GM12864 (cell line): ENCODE measurements at places on chromosomes 1 and 21.

DNA sequence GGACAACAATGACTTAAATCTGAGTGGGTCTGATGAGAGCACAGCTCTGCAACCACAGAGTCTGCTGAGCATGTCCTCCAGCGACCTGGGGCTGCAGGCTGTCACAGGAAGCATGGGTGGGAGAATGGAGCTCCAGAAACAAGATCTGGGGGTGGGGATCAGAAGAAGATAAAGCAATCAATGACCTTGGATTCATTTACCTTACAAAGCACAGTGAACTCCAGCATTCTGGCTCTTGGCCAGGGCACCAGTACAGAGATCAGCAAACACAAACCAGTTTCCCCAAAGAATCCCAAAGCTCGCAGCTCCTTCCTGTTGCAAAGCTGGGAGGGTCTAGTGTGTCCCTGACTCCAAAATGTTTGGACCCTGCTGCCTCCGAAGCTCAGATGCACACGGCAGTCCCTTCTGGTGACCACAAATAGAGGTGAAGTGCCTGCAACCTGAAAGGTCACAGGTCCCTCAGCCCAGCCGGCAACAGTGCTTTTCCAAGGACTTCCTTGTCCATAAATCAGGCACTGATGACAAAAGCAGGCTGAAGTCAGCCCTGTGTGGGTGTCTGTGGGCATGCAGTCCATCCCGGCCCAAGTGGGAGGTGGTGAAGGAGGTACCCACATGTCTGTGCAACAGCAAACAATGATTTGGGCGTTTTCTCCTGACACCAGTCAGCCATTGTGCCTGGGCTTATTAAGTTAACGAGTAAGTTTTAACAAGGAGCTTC lies 76.1 kb downstream of the SH3BGR start:
- DNase-seq, result no peak

- no peak for DNase-seq
Observed at GRCh38 chr1:72366466-72366865, 84.1 kb upstream of the NEGR1 start.

DNA sequence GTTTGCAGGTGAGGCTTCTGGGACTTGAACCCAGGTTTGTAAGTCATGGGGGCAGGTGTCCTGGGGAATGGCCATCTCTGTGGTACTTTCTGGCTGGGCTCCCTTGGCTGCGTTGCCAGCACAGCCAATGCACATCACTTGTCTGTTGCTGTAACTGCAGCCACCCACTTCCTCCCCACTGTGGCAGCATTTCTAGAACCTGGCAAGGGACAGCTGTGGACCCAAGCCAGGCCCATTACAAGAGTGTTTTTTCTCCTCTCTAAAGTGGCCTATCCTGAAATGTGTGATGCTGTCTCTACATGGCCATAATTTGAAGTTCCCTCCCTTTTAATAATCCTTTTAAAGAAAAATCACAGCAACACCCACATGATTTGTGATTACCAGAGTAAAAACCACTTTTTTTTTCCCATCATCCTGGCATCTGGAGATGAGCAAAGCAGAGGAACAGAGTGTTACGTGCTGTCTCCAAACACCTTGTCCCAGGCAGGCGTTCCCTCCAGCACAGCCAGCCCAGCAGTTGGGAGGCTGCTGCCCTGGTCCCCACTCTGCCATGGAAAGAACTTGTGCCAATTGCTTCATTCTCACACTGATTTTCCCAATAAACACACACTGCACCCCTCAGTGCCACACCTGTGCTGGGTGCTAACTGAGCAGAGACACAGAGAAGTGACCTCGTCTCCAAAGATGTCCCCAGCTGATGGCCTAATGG lies 360.6 kb upstream of the USP24 start:
- DNase-seq, result no peak

- no peak for DNase-seq
Observed at GRCh38 chr1:56578138-56578962, 1.0 kb downstream of the PLPP3 start.

DNA sequence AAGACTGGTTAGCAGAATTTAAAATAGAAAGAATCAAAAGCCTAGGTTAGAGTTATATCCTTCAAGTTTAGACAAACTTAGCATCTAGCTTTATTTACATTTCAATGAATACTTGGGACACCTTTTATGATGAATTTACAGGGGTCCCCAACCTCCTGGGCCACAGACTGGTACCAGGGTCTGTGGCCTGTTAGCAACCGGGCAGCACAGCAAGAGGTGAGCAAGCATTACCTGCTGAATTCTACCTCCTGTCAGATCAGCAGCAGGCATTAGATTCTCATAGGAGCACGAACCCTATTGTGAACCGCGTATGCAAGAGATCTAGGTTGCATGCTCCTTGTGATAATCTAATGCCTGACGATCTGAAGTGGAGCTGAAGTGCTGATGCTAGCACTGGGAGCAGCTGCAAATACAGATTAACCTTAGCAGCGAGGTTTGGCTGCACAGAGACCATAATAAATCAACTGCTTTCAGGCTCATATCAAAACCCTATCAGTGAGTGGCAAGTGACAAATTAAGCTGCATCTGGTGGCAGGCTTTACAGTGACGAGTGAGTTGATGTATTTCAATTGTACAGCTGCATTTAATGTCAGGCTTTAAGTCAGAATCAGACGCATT lies 82.0 kb downstream of the UCHL5 start:
- DNase-seq, result no peak

DNA sequence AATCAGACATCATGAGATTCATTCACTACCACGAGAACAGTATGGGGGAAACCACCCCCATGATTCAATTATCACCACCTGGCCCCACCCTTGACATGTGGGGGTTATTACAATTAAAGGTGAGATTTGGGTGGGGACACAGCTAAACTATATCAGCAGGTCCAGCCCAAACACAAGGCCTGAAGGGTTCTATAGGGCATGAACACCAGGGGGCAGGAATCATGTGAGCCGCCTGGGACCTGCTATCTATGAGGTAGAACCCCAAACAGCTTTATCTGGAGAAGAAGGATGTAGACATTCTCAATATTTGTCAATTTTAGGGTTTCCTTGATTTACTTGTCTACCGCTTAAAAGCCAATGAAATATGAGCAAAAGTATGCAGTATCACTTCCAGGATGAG lies 294.9 kb upstream of the DEPDC1 start:
- DNase-seq, result no peak

DNA sequence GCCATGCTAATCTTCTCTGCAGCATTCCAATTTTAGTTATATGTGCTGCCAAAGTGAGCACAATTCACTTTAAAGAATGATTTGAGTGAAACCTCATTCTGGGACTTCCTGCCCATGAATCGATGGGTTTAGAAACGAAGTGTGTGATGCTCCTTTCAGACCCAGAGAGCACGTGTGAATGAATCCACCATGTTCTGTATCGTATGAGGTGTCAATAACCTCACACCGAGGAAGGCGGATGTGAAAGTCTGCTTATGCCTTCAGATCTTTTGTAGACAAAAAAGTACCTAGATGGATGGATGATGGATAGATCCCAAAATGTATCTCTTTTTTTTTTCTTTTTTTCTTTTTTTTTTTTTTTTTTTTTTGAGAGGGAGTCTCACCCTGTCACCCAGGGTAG lies 13.8 kb downstream of the UBASH3A start:
- DNase-seq, result peak; percentile 61

DNA sequence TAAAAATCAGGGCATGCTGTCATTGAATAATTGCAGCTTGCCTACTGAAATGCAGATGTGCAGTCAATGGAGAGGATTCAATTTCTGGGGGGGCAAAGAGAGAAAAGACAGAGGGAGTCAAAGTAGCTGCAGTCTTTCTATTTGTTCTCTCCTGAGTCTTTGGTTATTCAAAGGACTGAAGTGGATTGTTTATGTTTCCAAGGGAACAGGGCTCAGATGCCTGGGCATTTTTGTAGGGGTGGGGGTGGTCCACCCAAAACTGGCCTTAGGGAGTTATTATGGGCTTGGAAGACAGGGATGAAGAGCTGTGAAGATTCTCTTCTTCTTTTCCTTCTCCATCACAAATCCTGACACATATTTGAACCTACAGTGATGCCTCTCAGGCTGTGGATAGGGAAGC lies 408.8 kb upstream of the DAB1 start:
- DNase-seq, result no peak

- DNase-seq, result no peak
Observed at GRCh38 chr1:112708002-112708448, 1.1 kb upstream of the RHOC start.

DNA sequence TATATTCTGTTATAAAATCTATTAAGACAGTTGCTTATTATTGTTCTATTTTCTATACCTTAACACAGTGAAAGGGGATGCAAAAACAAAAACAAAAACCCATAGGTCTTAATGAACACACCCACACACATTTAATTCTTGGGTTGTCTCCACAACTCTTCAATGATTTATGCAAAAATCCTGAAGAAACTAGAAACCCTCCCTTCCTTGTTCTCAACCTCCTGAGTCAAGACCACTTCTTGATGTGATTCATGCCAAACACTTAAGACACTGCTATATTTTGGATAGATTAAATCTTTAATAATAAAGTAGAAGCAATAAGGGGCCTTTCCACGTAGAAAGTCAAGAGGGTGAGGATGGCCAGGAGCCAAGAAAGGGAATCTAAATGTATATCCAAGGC lies 23.4 kb downstream of the SCAF4 start:
- no peak for DNase-seq

DNA sequence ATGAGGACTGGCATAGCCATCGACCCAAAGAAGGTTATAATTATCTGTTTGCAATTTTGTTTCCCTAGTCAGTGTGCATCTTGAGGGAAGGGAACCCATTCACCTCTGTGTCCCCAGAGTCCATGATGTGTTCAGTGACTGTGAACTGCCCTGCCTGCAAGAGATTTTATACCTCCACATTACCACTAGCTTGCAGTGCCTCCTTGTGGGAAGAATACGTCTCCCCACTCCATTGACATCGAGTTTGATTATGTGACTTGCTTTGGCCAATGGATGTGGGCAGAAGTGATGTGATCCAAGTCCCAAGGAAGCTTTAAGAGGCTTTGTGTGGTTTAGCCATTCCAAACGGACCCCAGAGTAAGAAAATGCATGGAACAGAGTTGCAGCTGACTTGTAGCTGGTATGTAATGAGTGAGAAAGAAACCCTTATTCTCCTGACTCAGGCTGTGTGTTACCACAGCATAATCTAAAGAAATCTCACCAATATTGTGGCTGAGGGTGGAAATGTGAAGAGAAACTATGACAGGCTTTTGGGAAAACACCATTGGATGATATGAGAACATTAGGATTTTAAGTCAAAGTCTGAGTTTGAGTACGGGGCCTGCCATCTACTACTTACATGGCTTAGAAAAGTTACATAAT lies 47.8 kb upstream of the NRDC start:
- peak; percentile 8 for DNase-seq

DNA sequence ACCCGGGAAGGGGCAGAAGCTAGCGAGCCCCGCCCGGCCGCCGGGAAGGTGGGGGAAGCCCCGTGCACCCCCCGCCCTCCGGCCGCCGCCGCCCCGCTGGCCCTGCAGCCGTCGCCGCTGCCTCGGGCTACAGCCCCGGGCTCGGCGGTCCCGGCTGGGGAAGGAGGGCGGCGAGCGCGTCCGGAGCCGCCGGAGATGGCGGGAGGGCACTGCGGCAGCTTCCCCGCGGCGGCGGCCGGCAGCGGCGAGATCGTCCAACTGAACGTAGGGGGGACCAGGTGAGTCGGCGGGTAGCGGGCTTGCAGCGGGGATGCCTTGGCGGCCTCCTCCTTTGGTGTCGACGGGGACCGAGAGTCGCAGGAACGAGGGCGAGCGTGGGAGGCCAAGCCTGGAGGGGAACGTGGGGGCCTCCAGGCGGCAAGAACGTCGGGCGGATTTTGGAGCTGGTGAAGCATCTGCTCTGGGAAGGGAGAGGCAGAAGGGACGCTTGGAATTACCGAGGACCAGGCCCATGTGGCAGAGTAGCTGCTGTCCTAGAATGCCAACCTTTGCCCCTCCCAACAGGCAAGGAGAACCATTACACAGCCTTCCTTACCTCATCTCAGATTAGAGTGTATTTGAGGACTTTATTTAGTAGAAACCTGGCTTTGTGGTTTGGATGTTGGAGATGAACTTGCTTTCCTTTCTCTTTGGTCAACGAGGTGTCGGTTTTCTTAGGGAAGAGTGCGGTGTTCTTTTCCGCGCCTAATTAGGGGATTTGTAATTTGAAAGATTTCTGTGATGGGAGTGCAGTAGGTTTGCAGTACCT lies 591 bp downstream of the KCTD3 start:
- DNase-seq, result peak; percentile 24

DNA sequence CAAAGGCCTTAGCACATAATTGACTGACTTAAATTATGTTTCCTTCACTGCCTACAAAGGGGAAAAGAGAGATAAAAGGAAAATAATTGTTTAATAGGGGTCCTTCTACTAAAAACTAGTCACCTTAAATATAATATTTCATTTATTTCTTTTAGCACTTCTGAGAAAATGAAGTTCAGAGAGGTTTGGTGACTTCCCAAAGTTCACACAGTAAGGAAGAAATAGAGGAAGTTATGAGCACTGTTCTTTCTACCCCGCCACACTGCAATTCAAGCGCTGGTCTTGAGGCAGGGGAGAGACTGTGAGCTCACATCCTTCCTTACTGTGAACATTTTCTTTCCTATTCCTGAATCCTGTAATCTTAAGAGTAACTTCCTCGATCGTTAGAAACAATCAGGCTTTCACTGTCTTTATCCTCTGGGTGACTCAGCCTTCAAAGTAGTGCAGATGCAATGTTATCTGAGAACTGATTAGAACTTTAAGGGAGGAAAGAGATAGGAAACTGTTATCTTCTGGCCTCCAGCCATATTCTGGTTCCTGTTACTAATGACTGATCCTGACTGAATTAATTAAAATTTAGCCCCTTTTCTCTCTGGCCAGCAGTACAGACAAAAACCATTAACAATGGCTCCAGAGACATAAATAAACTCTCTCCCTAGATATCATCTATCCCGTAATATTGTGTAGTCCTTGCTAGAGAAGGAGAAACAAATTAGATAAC lies 6.8 kb downstream of the RGS5 start:
- no peak for DNase-seq

- no peak for DNase-seq
Observed at GRCh38 chr1:54931275-54931840, 44.4 kb upstream of the DHCR24 start.

DNA sequence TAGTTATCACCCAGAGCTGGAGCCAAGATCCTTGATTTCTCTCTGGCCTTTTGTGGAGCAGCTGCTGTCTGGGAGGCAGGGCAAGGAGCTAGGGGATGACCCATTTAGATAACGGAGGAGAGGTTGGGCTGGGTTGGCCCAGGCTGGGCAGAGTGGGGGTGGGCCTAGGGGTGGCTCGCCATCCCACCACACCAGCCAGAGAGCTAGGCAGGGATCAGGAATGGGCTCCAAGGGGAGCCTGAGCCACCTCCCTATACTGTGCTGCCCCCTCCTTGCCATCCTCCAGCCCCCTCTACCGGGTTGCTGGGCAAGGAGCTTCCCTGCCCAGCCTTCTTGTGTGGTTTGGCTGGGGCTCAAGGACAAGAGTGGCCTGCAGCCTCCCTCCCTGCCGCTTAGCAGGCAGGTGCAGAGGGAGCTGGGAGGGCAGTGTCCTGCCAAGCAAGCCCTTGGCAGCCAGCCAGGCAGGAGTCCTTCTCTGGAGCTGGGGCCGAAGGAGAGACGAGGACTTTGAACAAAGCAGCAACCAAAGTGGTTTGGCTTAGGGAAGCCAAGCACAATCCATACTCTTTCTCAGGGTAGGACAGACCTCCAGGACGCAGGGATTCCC lies 4.1 kb downstream of the NUAK2 start:
- no peak for DNase-seq
